Endothelial cell of umbilical vein (primary cell): ENCODE measurements at places on chromosomes 12 and 14. TPM values are rescaled to one million over a fixed set of nuclear protein-coding genes. Genes with fewer than 3 reads are reported as not detected.

The LRP1-AS gene
- not detected in 2 replicates for polyA plus RNA-seq

GRCh38 chr12:2794736-2795289 is at the start of gene FKBP4:
Gene FKBP4, plus strand, starts transcription at chr12:2794970. Its CDS starts 170 bp downstream, at chr12:2795140.
- peaks cover 5% of the 10 kb centered on the region for H3K27me3 ChIP-seq
- H3K4me1 ChIP-seq: peaks cover 23% of the 10 kb centered on the region
- peaks cover 12% of the 10 kb centered on the region for H3K36me3 ChIP-seq
- peak within 1 kb of the TSS; percentile 1 for H3K27ac ChIP-seq
- H3K4me3 ChIP-seq: peak within 1 kb of the TSS; percentile 73
- DNase-seq: peak; percentile 82

DNA sequence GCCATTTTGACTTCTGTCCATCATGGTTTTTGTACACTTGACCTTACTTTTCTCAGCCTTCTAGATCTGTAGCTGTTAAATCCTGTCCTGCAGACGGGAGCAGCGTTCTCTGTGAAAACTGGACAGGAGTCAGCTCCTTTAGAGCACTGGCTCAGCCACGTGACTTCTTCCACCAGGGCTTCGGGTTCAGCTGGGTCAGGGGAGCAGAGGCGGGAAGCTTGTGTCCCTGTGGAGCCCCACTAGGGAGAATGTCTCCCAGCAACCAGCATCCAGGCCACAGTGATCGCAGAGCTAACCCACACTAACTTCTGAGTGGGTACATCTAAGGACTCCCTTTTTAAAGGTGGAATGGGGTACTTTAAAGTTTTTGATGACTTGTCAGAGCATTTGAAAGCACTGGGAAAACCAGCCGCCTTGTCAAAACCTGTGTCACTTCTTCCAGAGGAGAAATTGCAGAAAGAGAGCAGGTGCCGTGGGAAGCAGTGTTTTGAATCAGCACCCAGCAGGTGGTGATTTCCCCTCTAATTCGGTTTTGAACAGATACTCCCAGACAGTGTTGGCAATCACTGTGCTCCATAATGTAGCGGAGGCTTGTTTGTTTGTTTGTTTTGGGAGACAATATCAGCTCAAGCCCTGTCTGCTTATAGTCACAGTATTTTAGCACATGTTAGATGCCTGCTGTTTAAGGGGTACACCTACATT is 17.9 kb downstream of the DERA start:
- peaks cover 15% of the 10 kb centered on the region for H3K4me1 ChIP-seq
- H3K36me3 ChIP-seq: no peaks in the 10 kb centered on the region
- H3K4me3 ChIP-seq: no peak overlapping the region

DNA sequence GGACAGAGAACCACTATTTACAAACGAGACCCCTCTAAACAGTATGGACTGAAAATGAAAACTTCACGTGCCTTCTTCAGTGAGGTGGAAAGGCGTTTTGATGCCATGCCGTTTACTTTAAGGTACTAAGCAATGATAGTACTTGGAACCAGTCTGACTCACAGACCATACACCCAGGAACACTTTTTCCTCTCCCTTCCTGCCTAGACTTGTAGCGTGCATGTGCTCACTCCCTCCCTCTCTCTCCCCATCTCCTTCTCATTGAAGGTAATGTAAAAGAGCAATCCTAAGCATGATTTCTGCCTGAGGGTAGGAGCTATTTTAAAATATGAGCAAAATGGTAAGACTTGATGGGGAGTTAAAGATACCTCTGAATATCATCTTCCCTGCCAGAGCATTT is 5.9 kb upstream of the RPL41 start:
- no peak overlapping the region for H3K27ac ChIP-seq
- H3K36me3 ChIP-seq: peaks cover 26% of the 10 kb centered on the region
- no peaks in the 10 kb centered on the region for H3K27me3 ChIP-seq
- no peak overlapping the region for H3K4me3 ChIP-seq
- DNase-seq: no peak
